ENCODE measurements at places on chromosomes 5 and 9.

DNA sequence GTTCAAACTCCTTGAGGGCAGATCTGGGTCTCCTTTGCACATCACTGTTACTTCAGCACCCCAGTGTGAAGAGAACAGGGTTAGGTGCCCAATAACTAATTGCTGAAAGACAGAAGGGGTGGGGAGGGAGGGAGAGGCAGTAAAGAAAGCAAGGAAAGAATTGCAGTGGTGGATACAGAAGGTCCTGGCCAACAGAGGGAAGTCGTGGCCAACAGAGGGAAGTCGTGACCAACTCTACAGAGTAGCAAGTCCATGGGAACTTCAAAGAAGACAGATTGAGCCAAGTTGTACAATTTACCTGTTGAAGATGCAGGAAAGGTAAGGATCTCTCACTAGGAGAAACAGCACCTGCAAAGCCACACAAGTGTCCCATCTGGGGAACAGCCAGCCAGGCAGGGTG is 27.0 kb downstream of the CCNJL start:
- DNase-seq: no peak

- DNase-seq: no peak
Observed at GRCh38 chr9:84500826-84501225, 160.3 kb upstream of the SLC28A3 start.

- DNase-seq: no peak
Observed at GRCh38 chr5:6759401-6759800, 46.2 kb downstream of the TENT4A start.

DNA sequence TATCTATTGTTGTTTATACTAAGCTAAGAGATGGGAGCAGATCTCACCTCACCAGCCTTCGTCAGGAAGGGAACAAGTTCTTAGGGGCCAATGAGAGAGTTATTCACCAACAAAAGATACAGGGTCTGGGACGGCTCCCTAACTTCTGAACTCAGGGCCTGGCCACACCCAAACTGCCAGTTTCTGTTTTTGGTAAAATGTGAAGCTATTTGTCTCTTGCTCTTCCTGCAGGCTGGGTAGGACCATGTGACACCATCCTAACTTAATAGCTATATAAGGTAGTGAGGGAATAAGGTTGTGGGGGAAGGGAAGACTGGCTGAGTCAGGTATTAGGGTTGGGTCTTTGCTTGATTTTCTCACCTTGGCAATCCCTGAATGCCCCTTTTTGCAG is 480.5 kb downstream of the KDM4C start:
- no peak for DNase-seq

- DNase-seq: no peak
Observed at GRCh38 chr5:128197896-128198522, 114.4 kb downstream of the SLC12A2 start.

DNA sequence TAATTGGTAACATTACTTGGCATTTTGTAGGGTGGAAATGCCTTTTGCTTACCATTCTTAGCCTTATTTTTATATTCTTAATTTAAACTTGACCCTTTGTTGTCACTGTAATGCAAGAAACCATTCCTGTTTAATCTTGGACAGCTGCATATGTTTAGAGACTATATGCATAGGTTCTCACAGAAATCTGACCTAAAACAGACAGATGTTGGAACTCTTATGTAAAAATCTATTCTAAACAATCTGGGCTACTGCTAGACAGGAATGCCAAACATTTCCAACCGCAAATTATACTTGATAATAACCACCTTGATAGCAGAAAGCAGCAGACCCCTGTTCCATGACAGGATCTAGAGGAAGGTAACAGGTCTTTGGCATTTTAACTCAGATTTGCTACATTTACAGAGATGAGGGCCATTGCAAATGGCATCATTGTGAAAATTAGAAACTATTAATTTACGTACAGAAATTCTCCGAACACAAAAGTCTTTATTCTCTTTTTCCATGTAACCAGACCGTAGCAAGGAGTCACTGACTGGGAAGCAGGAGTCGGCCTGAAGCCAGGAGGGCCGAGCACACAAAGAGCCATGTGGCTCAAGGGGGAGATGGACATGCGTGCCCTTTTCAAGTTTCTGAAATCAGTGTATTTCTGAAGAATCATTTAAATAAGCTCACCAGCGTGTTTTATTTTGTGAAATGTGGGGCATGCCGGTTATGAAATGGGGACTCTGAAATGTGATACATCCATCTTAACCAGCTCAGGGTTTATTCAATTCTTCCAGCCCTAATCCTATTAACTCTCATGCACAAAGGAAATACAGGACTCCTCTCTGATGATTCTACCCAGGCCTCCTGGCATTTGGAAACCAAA is 139.3 kb downstream of the AOPEP start:
- DNase-seq: no peak

GRCh38 chr5:14503681-14504331 is 77.8 kb upstream of the OTULINL start:
- DNase-seq: no peak

DNA sequence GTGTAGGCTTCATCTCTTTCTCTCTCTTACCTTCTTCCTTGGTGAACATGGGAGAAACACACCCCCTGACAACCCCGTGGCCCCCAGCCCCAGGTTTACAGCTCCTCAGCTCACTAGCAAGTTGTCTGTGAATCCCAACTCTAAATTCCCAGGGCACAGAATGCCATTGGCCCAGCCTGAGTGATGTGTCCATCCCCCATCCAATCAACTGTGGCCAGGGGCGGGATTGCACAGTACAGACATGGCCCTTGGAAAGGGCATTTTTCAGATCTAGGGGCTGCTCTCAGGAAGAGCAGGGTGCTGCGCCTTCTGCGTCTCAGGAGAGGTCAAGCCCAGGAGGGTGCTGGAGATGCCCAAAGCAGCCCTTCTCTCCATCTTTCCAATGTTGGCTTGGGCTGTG is 48.2 kb upstream of the ASS1 start:
- DNase-seq: no peak

DNA sequence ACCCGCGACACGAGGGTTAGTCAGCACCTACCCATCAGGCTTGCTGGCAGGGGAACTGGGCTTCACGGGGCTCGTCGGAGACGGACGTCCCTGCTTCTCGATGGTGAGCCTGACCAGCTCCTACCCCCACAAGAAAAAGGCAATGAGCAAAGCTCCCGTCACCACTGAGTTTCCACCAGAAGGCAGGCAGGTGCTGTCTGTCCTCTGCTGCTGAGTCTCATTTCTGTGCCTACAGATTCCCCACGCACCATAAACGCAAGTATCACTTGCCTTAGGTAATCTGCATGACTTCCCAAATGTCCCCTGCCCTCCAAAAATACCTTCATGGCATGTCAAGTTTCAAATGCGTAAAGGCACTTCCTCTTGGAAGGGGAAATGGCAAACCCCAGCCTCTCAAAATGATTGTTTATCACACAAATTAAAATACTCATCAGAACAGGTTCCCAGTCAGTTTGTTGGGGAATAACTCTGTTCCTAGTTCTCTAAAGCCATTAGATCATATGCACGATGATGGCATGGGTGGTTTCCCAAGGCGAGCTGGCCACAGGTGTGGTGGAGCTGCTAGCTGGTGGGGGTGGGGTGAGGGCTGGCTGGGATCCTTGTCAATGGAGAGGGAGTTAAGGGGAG is 85.0 kb downstream of the PRRT1B start:
- no peak for DNase-seq
